ENCODE measurements at places on chromosomes 3 and 15. TPM values are rescaled to one million over a fixed set of nuclear protein-coding genes. Genes with fewer than 3 reads are reported as not detected.

The B3GALNT1 gene
- total RNA-seq: 2.4 TPM

The SCN5A gene
- not detected for total RNA-seq

The SHC4 gene
- total RNA-seq: 2.2 TPM

DNA sequence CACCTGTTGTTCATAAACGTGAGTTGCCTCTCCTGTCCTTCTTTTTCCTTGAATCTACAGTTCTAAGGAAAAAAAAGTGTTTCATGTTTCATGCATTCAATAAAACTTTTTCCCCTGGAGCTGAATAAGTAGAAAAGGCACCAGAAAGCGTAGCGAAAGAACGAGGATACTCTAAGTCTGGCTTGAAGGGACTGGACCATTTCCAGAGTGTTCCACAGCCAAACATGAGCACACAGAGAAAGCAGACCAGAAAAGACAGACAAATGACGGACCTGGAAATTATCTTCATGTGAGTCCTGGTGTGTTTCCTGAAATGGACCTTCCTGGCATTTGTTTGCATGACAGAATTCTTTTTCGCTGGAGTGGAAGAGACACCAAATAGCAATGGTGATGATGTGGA is 204.7 kb downstream of the SV2B start:
- DNase-seq: no peak

The DNAH1 gene
- 6.6 TPM for total RNA-seq

The RBSN gene
- total RNA-seq: 11.2 TPM

- no peak for DNase-seq
These were observed 695 bp downstream of the RPL32 start for GRCh38 chr3:12840591-12841148.

GRCh38 chr15:89964232-89964954 is 36.7 kb upstream of the ZNF710 start:
- DNase-seq: no peak

- DNase-seq: no peak
These were observed 22.9 kb downstream of the MITF start for GRCh38 chr3:69761896-69762767.

DNA sequence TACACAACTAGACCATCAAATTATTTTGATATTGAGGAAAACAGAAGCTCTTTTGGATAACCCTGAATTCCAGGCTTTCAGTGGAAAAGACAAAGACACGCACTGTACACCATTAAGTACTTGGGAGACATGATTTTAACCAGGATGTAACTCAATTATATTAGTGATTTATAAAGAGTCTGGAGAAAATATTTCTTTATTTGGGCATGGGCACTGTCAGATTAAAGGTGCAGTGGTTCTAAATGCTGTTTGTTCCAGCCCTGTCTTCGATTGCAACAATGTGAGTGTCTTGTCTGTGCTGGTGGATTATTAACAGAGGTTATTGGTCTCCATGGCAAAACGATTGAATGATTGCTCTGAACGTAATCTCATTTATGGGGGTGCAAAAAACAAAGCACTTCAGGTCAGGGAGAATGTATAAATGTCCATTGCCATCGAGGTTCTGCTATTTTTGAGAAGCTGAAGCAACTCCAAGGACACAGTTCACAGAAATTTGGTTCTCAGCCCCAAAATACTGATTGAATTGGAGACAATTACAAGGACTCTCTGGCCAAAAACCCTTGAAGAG is at the start of gene TM4SF4:
TSS of gene TM4SF4 (plus strand) at position 448 of the 568 bp plus-strand sequence. CDS start 181 bp downstream, outside the sequence.
- DNase-seq: no peak

The PROS1 gene
- 0.32 TPM for total RNA-seq

The TGM5 gene
- total RNA-seq: not detected

The OCA2 gene
- not detected for total RNA-seq

DNA sequence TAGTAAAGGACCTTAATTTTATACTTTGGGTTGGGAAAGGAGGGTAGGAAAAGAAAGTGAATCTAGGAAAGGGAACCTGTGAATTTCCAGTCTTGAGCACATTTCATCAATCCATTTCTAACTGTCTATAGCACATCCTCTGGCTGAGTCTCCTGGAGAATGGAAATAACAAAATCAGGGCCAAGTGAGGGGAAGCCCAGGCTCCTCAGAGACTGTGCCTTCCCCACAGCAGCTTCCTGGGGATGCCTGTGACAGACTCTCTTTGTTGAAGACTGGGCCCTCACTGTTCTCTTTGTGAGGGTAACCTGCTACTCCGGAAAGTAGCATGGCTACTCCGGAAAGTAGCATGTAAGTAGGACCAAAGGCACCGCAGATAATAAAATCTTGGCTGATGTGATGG is 22.6 kb upstream of the CSPG5 start:
- DNase-seq: no peak

The CLDN16 gene
- not detected for total RNA-seq

GRCh38 chr3:50982540-50983325 is 308.0 kb downstream of the DOCK3 start:
- DNase-seq: no peak

DNA sequence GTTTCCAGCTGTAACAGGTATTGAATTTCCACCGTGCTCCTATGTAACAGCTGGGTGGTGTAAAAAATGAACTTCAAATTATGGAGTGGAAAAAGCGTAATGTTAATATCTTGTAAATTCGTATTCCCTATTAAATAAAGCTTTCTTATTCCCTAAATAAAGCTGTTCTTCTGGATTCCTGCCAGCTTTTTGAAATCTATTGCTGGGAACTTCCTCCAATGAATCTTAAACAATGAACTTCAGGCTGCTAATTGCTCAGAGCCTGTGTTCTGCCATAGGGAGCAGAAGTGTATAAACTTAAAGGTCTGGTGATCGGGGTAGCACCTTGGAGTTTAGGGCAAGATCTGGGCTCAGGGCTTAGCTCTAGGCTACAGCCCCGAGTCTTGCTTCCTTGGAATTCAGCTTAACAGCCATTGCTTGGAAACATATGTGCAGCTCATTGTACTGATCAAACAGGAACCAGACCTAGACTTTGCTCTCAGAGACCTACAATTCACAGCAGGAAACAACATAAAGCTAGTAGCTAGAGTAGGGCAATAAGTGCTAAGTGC is 1.4 kb downstream of the ARL14 start:
- no peak for DNase-seq

The XPC gene
- 20.6 TPM for total RNA-seq

The KBTBD13 gene
- total RNA-seq: not detected

The ZNF592 gene
- total RNA-seq: 30.5 TPM
